Heart left ventricle (tissue), 16 donors: ENCODE measurements at places on chromosomes 13 and 19. TPM values are rescaled to one million over a fixed set of nuclear protein-coding genes. Genes with fewer than 3 reads are reported as not detected.

DNA sequence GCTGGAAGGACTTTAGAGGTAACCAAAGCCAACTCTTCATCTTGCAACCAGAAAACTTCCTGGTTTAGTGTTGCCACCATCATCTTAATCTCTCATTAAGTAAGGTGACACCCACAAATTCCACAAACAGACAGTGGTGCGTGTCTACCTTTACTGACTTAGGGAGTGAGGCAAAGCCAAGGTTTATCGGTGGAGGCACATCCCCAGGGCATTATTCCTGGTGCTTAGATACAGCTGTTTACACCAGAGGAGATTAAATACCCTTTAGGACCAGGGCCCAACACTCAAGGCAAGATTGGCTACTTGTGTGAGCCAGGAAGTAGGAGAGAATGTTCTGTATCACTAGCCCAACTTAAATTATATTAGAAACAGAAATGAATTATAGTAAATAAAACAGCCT, 9.5 kb downstream of the STOML3 start:
- no peaks in the 10 kb centered on the region for H3K4me1 ChIP-seq
- no peaks in the 10 kb centered on the region for H3K36me3 ChIP-seq
- no peak overlapping the region for H3K27ac ChIP-seq
- DNase-seq: no peak

GRCh38 chr13:101383595-101383994, 32.7 kb downstream of the NALCN start:
- no peak overlapping the region for H3K4me3 ChIP-seq
- H3K27me3 ChIP-seq: no peaks in the 10 kb centered on the region
- H3K4me1 ChIP-seq: no peaks in the 10 kb centered on the region

DNA sequence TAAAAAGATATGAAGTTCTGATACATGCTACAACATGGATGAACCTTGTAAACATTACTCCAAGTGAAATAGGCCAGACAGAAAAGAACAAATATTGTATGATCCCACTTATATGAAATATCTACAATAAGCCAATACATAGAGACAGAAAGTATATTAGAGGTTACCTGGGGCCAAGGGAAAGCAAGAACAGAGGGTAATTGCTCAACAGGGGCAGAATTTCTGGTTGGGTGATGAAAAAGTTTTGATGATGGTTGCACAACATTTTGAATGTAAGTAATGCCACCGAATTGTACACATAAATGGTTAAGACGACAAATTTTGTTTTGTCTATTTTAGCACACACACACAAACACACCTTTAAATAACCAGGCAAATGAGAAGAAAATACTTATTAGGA, 268.4 kb downstream of the FOXO1 start:
- no peak overlapping the region for H3K27ac ChIP-seq
- no peaks in the 10 kb centered on the region for H3K27me3 ChIP-seq
- no peaks in the 10 kb centered on the region for H3K36me3 ChIP-seq
- DNase-seq: no peak

GRCh38 chr13:40563350-40564125, 102.9 kb downstream of the FOXO1 start:
- H3K4me1 ChIP-seq: peaks cover 62% of the 10 kb centered on the region
- H3K4me3 ChIP-seq: no peak overlapping the region
- DNase-seq: no peak
- no peak overlapping the region for H3K27ac ChIP-seq
- H3K36me3 ChIP-seq: peaks cover 10% of the 10 kb centered on the region

DNA sequence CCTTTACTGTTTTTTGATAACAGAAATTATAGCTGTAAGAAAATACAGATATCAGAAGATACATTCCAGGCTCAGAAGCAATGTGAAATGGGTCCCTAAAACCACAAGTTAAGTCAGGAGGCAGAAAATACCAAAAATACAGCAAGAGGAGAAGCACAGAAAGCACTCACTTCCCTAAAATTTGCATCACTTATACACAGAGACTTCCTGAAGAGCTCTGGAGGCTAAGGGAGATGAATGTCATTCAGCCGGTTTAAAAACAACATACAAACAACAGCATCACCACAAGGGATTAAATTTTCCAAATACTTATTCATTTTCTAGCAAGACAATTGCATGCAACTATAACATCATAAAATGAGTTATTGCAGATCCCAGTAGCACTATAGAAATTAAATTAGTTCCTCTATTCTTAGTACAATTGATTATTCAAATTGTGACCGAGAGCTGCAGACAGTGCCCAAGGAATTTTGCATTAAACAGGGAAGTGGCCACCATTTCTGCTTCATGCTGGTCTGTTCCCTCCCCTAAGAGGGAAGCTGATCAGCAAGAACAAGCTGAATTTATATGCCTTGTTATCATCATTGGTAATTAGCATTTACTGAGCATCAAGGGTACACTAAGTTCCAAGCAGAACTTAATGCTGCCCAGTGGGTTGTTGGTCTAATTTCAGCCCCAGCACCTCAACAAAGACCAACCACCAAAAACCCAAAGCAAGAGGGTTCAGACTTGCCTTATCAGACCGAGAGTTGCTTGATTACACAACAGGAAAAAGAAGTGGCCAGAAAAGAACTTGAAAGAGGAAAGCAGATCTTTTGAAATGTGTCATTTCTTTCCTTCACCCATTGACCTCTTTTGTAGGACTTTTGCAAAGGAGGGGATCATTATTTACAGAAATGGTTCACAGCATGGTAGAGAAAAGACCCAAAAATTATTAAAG, 140.7 kb downstream of the KCTD12 start:
- no peaks in the 10 kb centered on the region for H3K4me1 ChIP-seq
- no peaks in the 10 kb centered on the region for H3K36me3 ChIP-seq
- no peak overlapping the region for H3K27ac ChIP-seq

- no peaks in the 10 kb centered on the region for H3K36me3 ChIP-seq
- H3K27ac ChIP-seq: no peak overlapping the region
- H3K4me3 ChIP-seq: no peak overlapping the region
- DNase-seq: no peak
- H3K4me1 ChIP-seq: no peaks in the 10 kb centered on the region
Observed at GRCh38 chr13:63128716-63129115, 1713.1 kb upstream of the PCDH20 start.

- no peak overlapping the region for H3K4me3 ChIP-seq
- no peak overlapping the region for H3K27ac ChIP-seq
- DNase-seq: no peak
- no peaks in the 10 kb centered on the region for H3K27me3 ChIP-seq
Observed at GRCh38 chr13:74794582-74794981, 660.4 kb upstream of the KLF12 start.

DNA sequence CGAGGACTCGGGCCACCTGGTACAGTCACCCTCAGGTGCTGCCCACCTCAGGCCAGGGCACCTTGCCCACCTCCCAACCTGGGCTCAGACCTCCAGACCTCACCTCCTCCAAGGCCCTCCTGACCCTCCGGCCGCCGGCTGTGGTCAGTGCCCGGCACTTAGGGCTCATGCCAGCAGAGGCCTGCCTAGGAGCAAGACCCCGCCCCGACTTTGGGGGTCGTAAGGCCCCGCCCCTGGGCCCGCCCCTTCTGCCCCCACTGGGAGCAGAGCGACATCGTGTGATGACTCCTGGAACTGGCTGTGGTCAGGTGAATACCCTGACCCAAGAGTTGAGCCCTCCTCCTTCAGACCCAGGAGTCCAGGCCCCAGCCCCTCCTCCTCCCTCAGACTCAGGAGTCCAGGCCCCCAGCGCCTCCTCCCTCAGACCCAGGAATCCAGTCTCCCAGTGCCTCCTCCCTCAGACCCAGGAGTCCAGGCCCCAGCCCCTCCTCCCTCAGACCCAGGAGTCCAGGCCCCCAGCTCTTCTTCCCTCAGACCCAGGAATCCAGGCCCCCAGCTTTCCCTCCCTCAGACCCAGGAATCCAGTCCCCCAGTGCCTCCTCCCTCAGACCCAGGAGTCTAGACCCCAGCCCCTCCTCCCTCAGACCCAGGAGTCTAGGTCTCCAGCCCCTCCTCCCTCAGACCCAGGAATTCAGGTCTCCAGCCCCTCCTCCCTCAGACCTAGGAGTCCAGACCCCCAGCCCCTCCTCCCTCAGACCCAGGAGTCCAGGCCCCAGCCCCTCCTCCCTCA, at the start of gene SBK2:
SBK2 (minus strand) TSS at position 183 of the 790 bp plus-strand sequence. CDS start 839 bp downstream, outside the sequence.
- DNase-seq: no peak
- H3K27ac ChIP-seq: no peak within 1 kb of the TSS
- H3K27me3 ChIP-seq: no peaks in the 10 kb centered on the region
- no peaks in the 10 kb centered on the region for H3K36me3 ChIP-seq

DNA sequence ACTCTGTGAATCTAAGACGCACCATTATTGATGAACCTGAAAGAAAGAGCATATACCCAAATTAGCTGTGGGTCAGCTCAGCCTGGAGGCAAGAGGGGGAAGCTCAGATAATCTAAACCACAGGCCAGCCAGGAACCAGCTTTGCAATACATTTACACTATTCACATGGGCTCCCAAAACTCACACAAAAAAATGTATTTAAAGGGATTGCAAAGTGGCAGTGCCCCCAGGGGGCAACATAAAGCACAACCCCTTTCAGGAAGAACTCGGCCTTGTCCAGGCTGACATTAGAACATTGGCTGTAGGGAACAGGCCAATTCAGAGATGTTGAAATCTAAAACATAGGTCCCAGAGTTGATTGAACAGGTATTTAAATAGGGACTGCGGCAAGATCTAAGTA, 3.2 kb upstream of the PROZ start:
- H3K4me3 ChIP-seq: no peak overlapping the region
- peaks cover 24% of the 10 kb centered on the region for H3K4me1 ChIP-seq
- H3K27ac ChIP-seq: no peak overlapping the region
- H3K27me3 ChIP-seq: no peaks in the 10 kb centered on the region

- no peaks in the 10 kb centered on the region for H3K27me3 ChIP-seq
- no peak overlapping the region for H3K27ac ChIP-seq
- no peaks in the 10 kb centered on the region for H3K36me3 ChIP-seq
- no peak for DNase-seq
Observed at GRCh38 chr19:6020166-6020882, 42.4 kb upstream of the RANBP3 start.

Gene IGSF23
- total RNA-seq: not detected

Gene MYO1F
- 5.1 TPM for total RNA-seq

Gene PNMA8A
- total RNA-seq: 9.4 TPM

GRCh38 chr13:52650731-52651130, 1.9 kb upstream of the SUGT1 start:
- H3K27ac ChIP-seq: peak overlapping the region; percentile 99
- peaks cover 11% of the 10 kb centered on the region for H3K36me3 ChIP-seq
- H3K27me3 ChIP-seq: no peaks in the 10 kb centered on the region
- H3K4me1 ChIP-seq: peaks cover 38% of the 10 kb centered on the region
- DNase-seq: no peak
